ENCODE measurements at places on chromosomes 5 and 9. TPM values are rescaled to one million over a fixed set of nuclear protein-coding genes. Genes with fewer than 3 reads are reported as not detected.

DNA sequence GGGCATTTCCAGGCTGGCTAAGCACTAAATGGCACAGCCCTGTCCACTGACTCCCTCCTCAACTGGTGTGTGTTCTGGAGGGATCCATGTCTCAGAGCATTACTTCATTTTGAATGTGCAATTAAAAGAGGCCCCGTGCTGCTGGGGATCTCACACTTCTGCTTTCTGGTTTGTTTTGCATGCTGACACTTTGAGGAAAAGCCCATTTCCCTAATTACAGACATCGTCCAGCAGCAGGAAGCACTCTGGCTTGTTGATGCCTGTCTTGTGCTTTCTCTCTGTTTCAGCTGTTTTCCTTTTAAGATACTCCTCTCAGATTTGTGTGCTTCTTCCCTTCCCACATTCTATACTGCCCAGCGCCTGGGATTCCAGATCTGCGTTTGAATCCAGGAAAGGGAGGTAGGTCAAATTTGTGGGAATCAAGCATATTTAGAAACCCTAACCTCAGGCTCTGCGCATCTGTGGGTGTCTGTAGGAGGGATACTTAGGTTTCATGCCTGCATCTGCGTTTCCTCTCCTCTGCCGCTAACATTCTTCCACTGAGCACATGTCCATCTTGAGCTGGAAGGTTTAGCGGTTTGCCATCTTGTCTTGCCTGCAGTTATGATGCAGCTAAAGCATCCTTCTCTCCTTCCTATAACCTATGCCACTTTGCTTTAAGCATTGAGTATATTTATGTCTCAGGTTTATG is 25.7 kb downstream of the SYK start:
- no peaks in the 10 kb centered on the region for H3K36me3 ChIP-seq
- no peak overlapping the region for H3K27ac ChIP-seq
- no peaks in the 10 kb centered on the region for H3K27me3 ChIP-seq

DNA sequence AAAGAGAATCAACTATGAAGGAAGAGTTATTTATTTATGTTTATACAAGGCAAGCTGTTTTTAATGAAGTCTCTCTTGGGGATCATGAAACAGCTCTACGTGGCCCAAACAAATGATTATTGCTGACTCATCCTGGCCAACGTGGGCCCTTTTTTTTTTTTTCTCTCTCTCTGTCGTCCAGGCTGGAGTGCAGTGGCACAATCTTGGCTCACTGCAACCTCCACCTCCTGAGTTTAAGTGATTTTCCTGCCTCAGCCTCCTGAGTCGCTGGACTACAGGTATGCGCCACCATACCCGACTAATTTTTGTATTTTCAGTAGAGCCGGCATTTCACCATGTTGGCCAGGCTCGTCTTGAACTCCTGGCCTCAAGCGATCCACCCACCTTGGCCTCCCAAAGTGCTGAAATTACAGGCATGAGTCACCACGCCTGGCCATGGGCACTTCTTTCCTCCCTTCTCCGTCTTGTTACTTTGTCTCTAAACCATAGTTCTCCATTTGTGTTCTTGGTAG is 98.3 kb downstream of the BASP1 start:
- no peak overlapping the region for H3K4me3 ChIP-seq
- no peak for DNase-seq
- H3K36me3 ChIP-seq, result no peaks in the 10 kb centered on the region

GRCh38 chr9:87587864-87588263 is 90.2 kb downstream of the DAPK1 start:
- no peaks in the 10 kb centered on the region for H3K4me1 ChIP-seq
- H3K36me3 ChIP-seq, result no peaks in the 10 kb centered on the region
- no peak overlapping the region for H3K27ac ChIP-seq
- no peak overlapping the region for H3K4me3 ChIP-seq
- DNase-seq, result no peak
- H3K27me3 ChIP-seq, result no peaks in the 10 kb centered on the region

DNA sequence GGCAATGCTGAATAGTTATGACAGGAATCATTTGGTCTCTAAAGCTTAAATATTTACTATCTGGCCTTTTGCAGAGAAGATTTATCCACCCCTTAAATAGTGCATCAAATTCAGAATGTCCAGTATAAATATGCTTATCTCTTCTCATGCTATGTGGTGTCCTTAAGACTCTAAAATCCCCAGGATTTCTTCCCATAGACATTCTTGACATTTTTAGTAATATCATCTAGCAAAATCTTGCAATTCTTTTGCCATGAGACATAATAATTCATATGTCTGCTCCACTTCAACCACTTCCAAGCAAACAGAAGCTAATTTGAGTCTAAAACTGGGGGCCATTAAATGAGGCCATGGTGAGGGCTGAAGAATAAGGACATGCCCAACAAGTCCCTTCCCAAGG is 1923.4 kb upstream of the CDH9 start:
- no peaks in the 10 kb centered on the region for H3K27me3 ChIP-seq
- no peak overlapping the region for H3K4me3 ChIP-seq
- H3K27ac ChIP-seq, result no peak overlapping the region
- no peaks in the 10 kb centered on the region for H3K36me3 ChIP-seq
- no peak for DNase-seq

DNA sequence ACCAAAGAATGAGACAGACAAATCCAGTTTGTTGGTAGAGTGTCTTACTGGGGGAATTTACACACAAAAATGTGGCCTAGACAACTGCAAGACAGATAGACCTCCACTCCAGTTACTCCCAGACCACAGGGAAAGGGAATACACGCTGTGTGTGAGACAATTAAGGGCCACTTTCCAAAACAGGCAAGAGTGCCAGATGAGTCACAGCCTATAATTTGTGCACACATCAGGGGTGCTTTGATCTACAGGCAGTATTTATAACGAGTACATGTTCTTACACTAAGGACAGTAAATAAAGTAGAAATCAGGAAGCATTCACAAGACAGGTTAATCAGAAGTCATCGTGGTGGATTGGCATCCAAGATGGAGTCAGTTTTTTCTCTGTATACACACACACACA is 114.8 kb downstream of the ZNF622 start:
- DNase-seq, result no peak
- no peaks in the 10 kb centered on the region for H3K36me3 ChIP-seq
- no peaks in the 10 kb centered on the region for H3K27me3 ChIP-seq
- no peak overlapping the region for H3K27ac ChIP-seq

GRCh38 chr5:80369521-80369920 is 38.3 kb upstream of the ZFYVE16 start:
- H3K27ac ChIP-seq, result no peak overlapping the region
- H3K27me3 ChIP-seq, result peaks cover 2% of the 10 kb centered on the region
- no peaks in the 10 kb centered on the region for H3K36me3 ChIP-seq
- no peaks in the 10 kb centered on the region for H3K4me1 ChIP-seq
- DNase-seq, result no peak
- no peak overlapping the region for H3K4me3 ChIP-seq

- DNase-seq, result no peak
- no peaks in the 10 kb centered on the region for H3K27me3 ChIP-seq
Observed at GRCh38 chr5:32754284-32754683, 43.2 kb downstream of the NPR3 start.

GRCh38 chr5:62794456-62794855 is 215.8 kb downstream of the LRRC70 start:
- no peak overlapping the region for H3K27ac ChIP-seq
- H3K4me3 ChIP-seq, result no peak overlapping the region
- no peak for DNase-seq
- peaks cover 4% of the 10 kb centered on the region for H3K27me3 ChIP-seq
- no peaks in the 10 kb centered on the region for H3K4me1 ChIP-seq
- H3K36me3 ChIP-seq, result no peaks in the 10 kb centered on the region

GRCh38 chr5:124457901-124458300 is 288.5 kb downstream of the ZNF608 start:
- H3K36me3 ChIP-seq, result no peaks in the 10 kb centered on the region
- H3K27me3 ChIP-seq, result no peaks in the 10 kb centered on the region
- H3K4me1 ChIP-seq, result no peaks in the 10 kb centered on the region
- no peak overlapping the region for H3K4me3 ChIP-seq
- H3K27ac ChIP-seq, result no peak overlapping the region
- DNase-seq, result no peak

DNA sequence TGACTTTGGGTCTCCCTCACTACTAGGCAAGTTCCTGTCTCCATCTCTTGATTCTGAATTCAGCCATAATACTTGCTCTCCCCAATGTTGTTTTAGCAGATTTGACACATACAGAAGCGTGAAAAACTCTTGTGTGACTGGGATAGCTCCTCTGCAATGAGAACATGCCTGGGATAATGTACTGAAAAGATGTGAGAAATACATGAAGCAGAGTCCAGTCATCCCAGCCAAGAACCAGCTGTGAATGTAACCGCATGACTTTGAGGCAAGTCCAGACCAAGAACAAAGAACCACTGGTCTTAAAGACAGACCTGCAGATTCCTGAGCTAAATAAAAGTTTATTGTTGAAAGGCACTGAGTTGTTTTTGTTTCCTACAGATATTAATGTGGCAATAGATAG is 135.0 kb downstream of the NMUR2 start:
- DNase-seq, result no peak
- H3K27me3 ChIP-seq, result no peaks in the 10 kb centered on the region
- no peak overlapping the region for H3K4me3 ChIP-seq
- H3K36me3 ChIP-seq, result no peaks in the 10 kb centered on the region

DNA sequence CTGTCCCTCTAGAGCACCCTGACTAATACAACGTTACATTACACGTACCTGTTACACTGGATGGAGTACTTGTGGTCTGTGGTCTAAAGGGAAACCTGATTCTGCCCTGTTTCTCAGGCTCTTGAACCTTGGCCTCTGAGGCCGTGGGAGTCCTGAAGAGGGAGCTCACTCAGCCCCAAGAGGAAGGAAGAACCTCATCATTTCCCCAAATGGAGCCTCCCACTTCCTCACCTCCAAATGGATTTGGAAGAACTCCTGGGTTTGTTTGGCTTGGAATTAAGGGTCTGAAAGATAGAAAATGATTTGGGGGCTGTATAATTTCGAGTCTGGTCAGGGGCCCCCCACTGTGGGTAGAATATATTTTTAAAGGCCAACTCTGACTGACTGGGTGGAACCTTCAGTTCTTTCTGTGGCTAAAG is 200.2 kb downstream of the SEMA6A start:
- H3K4me3 ChIP-seq, result no peak overlapping the region
- H3K36me3 ChIP-seq, result no peaks in the 10 kb centered on the region
- DNase-seq, result no peak
- no peaks in the 10 kb centered on the region for H3K4me1 ChIP-seq
- H3K27ac ChIP-seq, result no peak overlapping the region
- no peaks in the 10 kb centered on the region for H3K27me3 ChIP-seq

DNA sequence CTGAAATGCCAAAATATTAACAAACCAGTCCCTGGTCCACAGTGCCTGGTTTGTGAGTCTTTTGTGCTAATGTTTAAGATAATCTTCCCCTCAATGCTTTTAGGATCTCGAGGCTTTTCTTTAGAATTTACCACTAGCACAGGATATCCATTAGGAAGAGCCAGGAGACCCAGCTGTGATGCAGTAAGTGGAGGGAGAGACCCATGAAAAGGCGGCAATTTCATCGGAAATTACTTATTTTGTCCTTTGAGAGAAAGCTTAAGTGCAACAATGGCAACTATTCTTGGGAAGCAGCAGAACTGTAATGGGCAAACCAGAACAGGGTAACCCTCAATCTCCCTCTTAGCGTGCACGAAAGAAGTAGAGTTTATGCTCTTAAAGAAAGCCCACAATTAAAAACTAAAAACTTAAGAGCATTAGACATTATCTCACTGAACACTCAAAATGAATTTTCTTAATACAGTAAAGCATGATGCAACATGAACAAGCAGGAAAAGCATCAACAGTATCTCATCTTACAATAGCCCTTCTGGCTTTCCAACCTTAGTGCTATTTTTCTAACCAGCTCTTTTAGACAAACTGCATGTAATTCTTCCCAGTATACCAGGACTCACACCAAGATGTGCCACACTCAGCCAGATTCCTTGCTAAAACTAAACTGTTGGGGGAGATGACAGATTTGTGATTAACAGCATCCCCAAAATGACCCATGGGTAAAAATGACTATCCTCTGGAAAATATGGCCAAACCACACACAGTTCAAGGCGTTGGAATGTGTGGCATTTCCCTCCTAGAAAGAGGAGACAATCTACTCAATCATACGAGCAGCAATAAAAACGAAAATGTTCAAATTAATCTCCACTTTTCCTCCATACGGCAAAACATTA is 36.4 kb downstream of the PWWP2A start:
- DNase-seq, result no peak
- H3K4me3 ChIP-seq, result no peak overlapping the region
- no peaks in the 10 kb centered on the region for H3K4me1 ChIP-seq
- H3K27ac ChIP-seq, result no peak overlapping the region

DNA sequence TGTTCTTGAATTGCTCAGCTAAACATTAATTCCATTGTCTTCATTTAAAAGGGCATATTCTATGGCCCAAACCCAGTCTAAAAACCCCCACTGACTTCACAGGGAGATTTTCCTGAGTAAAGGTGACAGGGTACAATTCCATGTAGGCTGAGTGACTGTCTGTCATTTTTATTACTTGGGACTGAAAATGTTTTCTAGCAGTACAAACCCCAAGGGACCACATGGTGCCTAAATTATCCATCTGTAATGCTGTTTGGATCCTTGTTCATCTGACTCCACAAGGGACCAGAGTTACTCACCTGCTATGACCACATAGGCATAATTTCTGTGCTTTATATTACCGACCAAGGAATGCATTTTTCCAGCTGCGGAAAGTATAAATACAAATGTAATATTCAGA is 349.1 kb downstream of the ZNF608 start:
- H3K36me3 ChIP-seq, result no peaks in the 10 kb centered on the region
- no peak for DNase-seq
- no peak overlapping the region for H3K4me3 ChIP-seq
- no peak overlapping the region for H3K27ac ChIP-seq

DNA sequence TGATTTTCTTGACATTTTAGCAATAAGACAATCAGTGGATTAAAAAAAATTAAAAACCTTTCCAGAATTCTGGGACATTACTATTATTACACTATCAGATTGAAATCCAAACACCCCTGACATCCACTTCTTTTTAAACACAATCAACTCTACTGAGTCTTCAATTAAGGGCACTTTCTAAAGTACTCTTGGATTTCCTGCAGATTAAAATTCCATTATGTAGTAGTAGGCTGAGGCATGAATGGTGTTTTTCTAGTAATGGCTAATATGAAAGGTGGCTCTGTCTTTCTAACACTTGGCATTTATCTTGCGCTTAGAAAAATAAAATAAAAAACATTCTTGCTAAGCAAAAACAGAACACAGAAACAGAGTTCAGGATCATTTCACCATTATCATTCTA is 107.8 kb downstream of the OXCT1 start:
- H3K4me3 ChIP-seq, result no peak overlapping the region
- no peak for DNase-seq
- no peaks in the 10 kb centered on the region for H3K4me1 ChIP-seq
- H3K36me3 ChIP-seq, result peaks cover 45% of the 10 kb centered on the region
- no peak overlapping the region for H3K27ac ChIP-seq

Gene RETREG1
- 31.0 TPM for total RNA-seq

Gene PLPP7
- not detected for total RNA-seq

Gene GLRA1
- not detected for total RNA-seq

Gene HAVCR2
- 5.0 TPM for total RNA-seq

Gene SLC6A19
- total RNA-seq, result not detected

Measured in CD4-positive, CD25-positive, alpha-beta regulatory T cell (primary cell).